Stimulated activated CD8-positive, alpha-beta memory T cell treated with anti-CD3 and anti-CD28 coated beads, Interleukin-4, amount 100 ng/mL, for 24 hours (primary cell): ENCODE measurements at places on chromosomes 3 and 15.
A peak's percentile ranks its signal among the peaks of the same experiment; 100 is the strongest.

GRCh38 chr3:32049916-32050315 lies 56.5 kb upstream of the GPD1L start:
- no peak for DNase-seq

- DNase-seq: peak; percentile 46
Measured at GRCh38 chr15:78264304-78265136, at the start of gene DNAJA4. Gene DNAJA4, plus strand, starts transcription at chr15:78264562. Its CDS starts 202 bp downstream, at chr15:78264764.

DNA sequence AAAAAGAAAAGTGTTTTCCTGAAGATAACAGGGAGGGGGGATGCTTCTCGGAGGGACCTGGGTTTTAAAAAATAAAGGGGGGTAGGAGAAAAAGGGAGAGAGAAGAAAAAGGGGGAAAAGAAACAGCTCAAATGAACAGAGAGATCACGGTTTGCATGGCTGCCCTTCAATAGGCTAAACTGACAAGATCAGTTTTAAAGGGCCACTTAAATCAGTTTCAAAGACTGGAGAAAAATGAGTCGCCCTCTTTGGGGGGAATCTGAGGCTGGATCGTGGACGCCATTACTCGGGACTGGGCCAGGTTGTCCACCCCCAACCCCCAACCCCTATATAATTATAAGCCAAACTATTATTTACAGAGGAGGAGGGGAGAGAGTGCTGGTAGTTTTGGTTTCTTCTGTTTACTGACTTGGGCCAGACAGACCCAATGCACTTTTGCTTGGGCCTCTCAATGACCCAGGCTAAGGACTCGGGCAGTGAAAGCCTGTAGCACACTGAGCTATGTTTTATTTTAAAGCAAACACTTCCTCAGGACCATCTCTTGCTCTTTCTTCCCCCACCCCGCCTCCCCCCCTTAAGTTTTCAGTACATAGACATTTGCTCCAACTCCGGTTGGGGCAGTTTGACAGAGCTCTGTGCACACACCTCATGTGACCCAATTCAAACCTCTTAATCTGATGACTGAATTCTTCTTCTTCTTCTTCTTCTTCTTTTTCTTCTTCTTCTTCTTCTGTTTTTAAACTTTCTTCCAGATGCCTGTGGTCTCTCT lies 6.3 kb downstream of the NR2F2 start:
- no peak for DNase-seq

DNA sequence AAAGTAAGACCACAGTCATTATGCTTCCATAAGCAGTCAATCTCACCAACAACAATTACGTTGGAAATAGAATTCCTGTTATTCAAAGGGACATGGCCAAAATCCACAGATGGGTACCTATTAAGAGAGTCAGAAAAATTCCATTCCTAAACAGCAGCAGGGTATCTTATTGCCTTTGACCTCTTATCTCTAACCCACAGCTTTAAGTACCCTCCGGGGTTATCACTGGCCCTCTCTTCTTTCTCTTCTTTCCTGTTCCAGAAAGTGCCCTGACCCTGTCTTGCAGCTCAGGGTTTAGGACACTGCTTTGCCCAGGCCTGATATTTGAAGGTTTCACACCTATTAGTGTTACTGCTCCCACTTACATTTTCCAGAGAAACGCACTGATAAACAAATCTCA lies 428.7 kb downstream of the TBC1D5 start:
- no peak for DNase-seq

DNA sequence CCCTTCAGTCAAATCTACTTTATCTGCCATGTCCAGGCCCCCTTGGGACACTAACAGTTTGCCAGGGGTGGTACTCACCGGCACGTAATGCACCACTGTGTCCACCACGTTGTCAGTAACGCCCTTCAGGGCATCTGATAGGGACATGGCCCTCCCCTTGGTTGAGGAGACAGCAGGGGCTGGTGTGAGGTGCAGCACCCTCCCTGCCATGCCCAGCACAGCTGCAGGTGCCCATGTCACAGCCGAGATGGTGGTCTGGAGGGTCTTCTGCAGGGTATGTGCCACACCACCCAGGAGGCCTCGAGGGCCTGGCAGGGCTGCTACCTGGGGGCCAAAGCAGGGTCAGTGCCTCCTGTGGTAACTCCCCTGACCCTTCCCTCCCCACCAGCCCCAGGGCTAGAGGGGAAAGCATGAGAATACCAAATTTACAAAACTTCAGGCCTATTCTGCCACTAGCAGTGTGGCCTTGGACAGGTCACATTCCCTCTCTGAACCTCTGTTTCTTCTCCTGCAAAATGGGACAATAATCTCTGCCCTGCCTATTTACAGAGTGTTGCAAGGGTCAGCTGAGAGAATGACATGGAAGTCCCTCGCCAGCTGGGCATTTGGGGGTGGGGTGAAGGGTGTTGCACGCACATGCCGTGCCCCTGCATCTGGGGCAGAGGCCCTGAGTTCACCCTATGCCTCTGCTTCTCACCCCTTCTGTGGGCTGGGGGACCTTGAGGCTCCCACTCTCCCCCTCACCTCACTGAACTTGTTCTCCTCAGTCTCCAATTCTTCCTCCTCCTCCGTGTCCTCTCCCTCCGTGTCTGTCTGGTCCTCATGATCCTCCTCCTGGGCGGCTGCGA lies 11.8 kb upstream of the KIF7 start:
- DNase-seq: no peak

DNA sequence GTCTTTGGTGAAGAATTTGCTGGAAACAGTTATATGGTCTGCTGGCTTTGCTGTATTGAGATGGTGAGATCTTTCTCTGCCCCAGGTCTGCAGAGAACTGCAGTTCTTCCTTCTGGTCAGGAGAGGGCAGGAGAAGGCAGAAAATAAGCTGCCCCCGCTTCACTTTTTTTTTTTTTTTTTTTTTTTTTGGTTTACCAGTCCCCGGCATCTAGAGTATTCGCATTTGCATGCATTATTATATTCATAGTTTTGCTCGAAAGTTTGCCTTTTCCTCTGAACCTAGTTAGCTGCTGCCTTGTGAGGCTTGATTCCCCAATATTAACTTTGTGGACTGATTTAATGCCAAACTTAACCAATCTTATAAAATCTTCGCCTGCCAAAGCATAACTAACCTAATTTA lies 10.6 kb upstream of the PARL start:
- DNase-seq: no peak

GRCh38 chr3:31379598-31379997 lies 153.1 kb upstream of the STT3B start:
- DNase-seq: no peak

DNA sequence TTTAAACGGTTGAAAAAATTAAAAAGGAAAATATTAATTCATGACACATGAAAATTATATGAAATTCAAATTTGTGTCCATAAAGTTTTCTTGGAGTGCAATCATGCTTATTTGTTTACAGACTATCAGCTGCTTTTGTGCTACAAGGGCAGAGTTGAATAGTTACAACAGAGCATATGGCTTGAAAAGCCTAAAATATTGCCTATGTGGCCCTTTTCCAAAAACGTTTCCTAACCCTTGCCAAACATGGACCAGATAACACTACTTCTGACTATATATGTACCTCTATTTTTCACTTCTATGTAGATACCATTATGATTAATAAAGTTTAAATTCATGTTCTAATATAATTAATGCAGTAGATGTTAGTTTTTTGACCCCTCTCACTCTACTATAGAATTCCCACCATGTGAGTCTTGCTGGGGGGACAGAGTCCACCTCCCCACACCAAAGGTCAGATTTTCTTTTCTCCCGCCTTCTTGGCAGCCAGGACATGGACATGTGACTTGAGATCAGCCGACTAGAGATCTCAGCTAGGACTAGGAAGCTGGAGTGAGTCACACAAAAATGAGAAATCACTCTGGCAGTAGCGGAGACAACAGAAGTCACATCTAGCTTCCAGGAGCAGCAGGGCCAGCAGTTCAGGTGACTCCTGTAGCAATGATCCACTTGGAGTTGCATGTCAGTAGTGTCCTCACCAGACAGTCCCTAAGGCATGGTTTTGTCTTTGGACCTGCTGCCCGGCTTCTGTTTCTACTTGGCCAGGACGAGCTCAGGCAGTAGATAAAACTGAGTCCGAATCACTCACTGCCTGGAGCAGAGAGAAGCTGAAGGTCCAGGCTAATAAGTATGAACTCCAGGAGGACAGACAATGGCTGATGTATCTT lies 22.4 kb downstream of the CIAO2A start:
- no peak for DNase-seq

GRCh38 chr3:27431116-27431515 lies 53.1 kb downstream of the SLC4A7 start:
- DNase-seq: no peak
